CD4-positive, alpha-beta T cell treated with Interferon gamma for 1 hour (primary cell): ENCODE measurements at places on chromosomes 6 and 20.

DNA sequence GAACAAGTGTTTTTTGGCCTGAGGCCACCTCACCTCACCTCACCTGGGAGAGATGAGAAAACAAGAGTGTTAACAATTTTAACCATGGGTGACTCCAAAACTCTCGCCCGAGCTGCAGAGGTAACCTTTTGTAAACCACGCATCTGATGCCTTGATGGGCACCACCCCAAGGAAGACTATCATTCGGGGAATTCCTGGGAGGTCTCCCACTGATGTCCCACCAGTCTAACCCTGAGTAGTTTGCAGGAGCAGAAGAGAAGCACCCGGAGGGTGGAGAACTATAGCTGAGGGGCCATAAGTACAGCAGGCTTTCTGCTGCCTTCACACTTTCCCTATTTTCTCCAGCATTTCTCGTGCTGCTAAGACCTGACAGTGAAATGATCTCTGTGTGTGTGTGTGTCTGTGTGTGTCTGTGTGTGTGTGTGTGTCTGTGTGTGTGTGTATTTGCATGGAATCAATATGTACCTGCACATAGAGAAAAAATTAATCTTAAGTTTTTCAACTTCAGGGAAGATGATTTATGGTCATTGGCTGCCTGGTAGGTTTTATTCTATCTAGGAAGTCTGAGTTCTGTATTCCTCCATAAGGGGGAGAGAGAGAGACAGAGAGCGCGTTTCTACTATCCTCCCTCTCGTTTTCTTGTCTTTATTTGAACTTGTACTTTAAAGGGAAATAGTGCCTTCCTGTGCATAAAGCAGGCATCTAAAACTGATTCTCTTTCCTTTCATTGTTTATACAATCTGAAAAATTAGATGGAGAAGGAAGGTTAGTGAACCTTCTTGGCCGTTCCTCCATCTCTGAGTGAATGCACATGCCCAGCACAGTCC is 75.8 kb downstream of the CAP2 start:
- no peak for DNase-seq

DNA sequence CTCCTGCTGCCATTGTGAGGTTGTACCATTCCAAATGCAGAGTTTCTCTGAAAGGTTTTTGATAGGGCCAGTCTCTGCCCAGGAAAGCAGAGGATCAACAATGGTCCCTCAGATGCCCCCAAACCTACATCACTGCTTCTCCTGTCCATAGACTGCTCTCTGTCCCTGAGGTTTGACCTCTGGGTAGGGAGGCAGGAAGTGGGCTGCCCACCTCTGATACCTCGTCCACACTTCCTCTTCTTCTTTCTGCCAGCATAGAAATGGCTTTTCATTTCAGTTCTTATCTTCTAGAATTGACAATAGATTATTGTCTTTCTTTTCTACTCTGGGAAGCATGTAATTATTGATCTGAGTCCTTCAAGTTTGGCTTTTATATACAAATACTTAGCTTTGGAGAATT is 170.6 kb downstream of the TRMT11 start:
- no peak for DNase-seq

GRCh38 chr20:39067526-39068216 is 105.5 kb downstream of the DHX35 start:
- no peak for DNase-seq

DNA sequence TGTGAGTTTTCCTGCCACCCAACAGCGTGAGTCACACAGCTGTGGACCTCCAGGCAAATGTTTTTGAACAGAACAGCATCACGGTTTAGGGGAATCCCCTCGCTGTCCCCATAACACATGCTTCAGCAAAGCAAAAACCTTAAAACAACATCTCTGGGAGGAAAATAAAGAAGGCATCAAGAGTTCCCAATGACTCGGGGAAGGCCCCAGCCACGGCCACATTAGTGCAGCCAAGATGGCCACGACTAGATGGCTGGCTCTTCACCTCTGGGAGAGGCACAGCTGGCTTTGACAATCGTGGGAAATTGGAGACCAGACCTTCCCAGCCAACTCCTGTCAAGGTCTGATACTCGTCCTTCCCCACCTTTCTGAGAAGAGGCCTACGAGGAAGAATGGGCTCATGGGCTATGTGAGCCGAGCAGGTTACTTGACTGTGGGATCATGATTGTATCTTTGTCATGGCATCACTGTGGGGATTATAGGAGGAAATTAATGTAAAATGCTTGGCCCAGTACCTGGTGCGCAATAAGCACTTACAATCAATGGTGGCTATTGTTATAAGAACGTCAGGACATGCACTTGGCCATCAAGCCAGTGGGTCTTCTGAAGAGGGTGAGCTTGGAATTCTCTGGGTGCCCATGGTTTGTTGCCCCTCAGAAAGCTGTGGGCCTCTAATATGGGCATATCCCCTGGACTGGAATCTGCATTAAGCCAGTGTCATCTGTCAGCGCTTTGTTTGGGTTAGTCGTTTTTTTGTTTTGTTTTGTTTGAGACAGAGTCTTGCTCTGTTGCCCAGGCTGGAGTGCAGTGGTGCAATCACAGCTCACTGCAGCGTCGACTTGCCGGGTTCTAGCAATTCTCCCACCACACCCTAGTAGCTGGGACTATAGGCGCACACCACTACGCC is 43.6 kb downstream of the FGD2 start:
- DNase-seq: peak; percentile 86

DNA sequence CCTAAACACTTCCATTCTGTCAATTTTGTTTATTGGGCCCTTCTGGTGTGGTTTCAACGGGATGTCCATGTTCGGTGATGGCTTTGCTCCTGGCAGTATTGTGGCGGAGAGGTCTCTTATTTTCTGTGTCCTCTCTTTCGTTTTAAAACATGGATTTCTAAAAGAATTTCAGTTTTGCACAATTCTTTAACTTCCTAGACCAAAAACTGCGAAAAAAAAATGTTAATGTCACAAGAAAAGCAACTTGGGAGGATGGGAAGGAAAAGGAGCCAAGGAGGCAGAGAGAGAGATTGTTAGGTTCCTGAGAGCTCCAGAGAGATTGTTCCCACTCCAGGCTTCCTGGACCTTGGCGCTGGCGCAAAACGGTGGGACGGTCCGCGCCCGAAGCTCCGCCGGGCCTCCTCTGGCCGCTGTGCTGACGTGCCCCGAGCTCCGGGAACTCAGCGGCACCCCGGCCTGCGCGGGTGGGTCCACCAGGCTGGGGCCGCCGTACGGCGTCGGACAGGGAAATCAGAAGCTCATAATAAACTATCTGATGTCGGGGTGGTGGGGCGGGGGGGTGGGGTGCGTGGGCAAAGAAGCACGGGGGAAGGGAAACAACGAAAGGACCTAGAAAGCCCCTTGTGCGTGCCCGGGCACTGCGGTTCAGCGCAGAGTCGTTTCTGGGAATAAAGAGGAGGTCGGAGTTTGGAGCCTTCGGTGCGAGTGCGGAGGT is 951 bp upstream of the OLIG3 start:
- DNase-seq: no peak

DNA sequence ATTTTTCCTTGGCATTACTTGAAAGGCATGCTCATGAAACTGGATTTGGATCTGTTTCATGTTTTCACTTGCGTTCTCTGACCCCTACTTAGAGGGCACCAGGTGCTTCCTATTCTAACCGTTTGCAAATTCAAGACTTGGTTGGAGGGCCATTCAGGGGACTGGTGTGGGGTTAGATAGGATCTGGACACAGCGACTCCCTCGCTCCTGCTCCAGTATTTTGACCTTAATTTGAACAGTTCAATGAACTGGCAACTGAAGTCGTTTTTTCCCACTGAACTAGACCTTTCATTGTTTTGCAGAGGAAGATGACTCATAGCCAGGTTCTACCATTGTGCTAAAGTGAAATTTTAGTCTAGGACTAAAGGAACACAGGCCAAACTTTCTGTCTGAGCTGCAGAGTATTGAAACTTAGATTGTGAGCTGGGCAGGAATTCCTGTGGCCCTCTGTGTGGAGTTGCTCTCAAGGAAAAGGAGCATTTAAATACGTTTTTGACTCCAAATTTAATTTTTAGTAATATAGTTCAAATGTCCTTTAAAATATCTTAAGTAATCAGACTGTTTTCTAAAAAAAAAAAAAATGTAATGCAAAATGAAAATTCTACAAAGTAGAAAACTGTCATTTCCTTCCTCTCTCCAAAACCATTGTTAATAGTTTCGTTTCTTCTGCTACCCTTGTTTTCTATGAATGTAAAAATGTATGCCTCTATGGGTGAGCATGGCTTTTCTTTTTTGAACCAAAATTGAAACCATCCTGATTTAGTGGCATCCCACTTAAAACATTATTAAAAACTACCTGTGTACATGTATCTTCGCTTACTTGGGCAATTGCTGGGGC is 64.8 kb downstream of the UTRN start:
- DNase-seq: no peak

GRCh38 chr6:53730767-53731166 is 64.0 kb upstream of the LRRC1 start:
- DNase-seq: no peak
